ENCODE measurements at places on chromosomes 16 and 17.

DNA sequence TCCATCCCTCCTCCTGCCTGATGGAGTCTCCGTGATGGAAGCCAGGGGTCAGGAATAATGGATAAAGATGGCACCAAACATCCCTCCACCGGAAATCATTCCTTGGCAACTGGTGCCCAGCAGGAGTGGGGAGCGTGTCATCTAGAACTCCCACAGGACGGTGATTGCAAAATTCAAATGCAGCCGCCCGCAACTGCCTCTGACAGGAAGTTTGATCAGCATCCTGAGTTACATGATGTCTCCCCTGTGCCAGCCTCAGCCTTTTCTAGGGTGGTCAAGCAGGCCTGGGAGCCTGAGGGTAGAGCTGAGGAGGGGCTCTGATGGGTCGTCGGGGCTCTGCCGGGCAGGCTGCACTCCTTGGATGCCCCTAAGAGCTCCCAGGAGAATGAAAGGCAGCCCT, 52.8 kb downstream of the GSG1L start:
- DNase-seq: no peak

- no peak for DNase-seq
Observed at GRCh38 chr17:20094777-20095176, 85.6 kb downstream of the SPECC1 start.

DNA sequence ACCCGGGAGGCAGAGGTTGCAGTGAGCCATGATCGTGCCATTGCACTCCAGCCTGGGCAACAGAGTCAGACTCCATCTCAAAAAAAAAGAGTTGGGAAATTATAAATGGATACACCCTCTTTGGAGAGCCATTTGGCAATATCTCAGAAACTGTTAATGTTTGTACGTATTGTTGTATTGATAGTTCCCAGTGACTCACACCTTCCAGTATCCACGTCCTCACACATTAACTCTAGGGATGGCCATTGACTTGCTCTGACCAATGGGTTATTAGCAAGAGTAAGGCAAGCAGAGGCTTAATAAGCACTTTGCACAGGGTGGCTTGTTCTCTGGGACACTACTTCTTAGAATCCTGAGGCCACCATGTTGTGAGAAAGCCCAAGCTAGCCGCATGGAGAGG, 107.6 kb upstream of the LHX1 start:
- no peak for DNase-seq

DNA sequence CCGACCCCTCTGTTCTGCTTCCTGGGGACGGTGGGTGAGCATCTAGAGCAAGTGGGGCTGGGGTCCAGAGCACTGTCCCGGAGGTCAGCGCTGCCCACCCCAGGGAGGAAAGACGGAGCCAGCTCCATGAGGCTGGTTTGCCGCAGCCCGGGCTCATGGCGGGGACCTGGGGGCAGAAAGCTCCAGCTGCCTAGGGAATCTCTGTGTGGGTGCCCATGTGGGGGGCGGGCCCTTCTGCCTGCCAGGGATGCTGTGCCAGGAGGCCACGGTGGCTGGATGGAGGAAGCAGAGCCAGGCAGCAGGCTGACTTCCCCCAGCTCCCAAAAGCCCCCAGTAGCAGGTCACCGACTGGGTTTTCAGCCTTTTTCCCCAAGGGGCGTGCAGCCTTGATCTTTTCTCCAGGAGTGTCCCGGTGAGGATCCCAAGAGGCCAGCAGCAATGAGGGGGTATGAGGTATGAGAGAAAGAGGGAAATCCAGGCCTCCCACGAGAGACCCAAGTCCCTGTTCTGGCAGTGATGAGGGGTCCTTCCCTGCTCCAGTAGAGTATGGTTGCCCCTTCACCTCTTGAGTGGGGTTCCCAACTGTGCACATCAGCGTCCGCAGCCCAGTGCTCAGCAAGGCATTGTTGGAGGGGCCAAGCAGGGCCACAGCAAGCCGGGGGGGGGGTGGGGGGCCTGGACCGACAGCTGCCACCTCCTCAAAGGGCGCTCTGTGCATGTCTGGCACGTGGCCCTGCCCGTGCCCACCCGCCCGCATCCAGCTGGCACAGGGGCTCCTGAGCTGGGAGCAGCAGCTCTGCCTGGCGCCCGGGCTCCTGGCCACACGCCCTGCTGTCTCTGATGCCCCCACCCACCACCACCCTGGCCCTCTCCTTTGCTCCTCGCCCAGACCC, 15.6 kb upstream of the BCAR1 start:
- no peak for DNase-seq

DNA sequence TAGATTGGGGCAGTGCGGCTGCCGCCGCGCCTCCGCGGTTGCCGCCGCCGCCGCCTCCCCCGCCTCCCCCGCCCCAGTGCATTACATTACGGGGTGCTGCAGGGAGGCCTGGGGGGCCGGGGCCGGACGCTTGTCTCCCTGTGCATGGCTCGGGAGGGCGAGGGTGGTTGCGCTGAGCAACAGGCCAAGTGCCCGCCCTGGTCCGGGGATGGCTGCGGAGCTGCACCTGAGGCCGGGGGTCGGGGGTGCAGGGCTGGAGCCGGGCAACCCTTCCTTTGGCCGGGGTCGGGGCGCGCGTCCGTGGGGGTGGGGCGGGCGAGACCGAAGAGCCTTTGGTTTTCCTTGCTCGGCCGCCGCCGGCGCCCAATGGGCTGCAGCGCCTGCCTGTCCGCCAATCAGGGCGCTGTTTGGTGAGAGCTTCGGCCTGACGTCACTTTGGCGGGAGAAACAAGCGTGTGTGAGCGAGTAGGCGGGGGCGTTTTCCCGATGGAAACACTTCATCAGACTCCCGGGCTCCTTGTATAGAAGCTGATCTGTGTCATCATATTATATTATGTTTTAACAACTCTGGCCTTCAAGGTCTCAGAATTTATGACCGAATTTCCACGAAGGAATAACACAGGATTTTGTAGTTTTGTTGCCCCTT, 941 bp upstream of the FBXL20 start:
- peak; percentile 77 for DNase-seq

GRCh38 chr16:21103941-21104860, 46.4 kb downstream of the DNAH3 start:
- DNase-seq: no peak

- no peak for DNase-seq
Observed at GRCh38 chr17:16007439-16007838, 7.8 kb downstream of the TTC19 start.

Measured in AG09319 (cell line).